NCI-H1092 (cell line): ENCODE measurements at places on chromosomes 12 and 14.
A peak's percentile ranks its signal among the peaks of the same experiment; 100 is the strongest.

- no peak for DNase-seq
These were observed 32.9 kb upstream of the IGF1 start for GRCh38 chr12:102513272-102513671.

- peak; percentile 79 for DNase-seq
These were observed 18.2 kb upstream of the RNASE12 start for GRCh38 chr14:20609215-20610001.

DNA sequence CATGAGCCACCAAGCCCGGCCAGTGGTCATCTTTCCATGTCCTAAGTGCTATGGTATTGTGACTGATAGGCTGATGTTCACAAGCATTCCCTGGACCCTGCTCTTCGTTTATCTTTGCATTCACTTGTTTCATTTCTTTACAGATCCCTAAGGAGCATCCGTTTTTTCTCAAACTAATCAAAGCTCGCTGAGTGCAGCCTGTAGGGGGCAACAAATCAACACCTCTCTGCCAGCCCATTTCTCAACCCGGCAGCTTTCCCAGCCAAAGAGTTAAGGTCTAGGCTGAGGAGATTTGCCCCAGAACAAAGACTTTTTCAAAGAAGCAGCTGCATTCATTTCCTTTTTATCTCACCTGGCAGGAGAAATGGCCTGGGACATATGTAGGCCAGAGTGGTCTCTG, 12.1 kb downstream of the SIRT4 start:
- DNase-seq = no peak

DNA sequence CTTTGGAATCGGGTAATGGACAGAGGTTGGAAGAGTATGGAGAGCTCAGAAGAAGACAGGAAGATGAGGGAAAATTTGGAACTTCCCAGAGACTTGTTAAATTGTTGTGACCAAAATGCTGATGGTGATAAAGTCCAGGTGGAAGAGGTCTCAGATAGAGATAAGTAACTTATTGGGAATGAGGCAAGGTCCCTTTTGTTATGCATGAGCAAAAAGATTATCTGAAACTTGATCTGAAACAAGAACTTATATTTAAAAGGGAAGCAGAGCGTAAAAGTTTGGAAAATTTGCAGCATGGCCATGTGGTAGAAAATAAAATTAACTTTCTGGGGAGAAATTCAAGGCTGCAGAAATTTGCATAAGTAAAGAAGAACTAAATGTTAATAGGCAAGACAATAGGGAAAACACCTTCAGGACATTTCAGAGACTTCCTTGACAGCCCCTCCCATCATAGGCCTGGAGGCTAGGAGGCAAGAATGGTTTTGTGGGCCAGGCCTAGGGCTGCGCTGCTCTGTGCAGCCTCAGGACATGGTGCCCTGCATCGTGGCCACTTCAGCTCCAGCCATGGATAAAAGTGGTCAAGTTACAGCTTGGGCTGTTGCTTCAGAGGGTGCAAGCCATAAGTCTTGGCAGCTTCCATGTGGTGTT, 425.7 kb upstream of the PRICKLE1 start:
- DNase-seq = no peak

- no peak for DNase-seq
These were observed 14.3 kb upstream of the E2F7 start for GRCh38 chr12:77079631-77080030.

DNA sequence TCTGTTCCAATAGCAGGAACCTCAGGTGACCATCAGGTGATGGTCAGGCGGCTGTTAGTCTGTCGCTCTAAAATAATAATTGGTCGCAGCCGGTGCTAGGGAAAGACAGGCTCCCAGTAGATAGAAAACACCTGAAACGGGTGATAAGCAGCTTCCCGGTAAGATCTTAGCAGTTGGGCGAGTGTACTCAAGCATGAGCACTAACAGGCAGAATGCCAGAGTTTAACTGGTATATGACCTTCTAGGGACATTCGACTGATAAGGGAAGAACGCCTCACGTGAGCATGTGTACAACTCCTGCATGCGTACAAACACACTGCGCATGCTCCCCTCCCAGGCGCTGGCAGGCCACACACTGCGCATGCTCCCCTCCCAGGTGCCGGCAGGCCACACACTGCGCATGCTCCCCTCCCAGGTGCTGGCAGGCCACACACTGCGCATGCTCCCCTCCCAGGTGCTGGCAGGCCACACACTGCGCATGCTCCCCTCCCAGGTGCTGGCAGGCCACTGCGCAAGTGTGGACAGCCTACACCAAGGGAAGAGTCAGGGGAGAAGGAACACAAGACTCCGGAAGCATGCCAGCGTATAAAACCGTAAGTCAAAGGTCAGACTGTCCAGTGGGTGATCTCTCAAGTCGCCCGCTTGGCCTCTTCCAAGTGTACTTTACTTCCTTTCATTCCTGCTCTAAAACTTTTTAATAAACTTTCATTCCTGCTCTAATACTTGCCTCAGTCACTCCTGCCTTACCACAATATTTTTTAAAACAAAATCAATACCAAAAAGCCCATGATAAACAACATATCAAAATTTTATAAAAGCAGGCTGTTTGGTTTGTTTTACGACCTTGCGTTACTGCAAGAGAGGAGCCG, 24.5 kb downstream of the GPRC5D start:
- DNase-seq = peak; percentile 38

DNA sequence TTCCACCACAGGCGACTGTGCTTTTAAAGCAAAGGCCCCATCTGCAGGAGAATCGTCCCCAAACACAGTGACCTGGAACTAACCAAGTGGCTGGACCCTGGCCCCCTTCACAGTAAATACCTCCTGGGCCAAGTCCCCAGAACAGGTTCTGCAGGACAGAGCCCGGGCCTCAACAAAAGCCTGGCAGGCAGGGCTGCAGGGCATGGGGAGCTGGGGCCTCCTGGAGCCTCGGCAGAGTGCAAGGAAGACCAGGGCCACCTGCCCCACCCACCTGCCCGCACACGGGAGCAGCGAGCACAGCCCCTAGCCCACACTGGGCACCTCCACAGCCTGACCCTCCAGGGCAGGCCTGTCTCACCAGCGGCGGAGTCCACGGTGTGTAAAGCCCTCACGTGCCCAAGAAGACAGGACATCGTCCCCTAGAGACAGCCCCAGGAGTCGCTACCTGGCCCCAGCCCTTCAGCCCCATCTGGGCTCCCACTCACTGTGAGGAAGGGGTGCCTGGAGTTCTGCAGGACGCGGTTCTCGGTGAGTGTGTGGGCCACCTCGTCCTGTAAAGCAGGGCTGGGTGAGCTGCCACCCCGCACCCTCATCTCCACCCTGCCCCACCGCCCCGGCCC, 21.0 kb downstream of the AKT1 start:
- no peak for DNase-seq

- no peak for DNase-seq
These were observed 3.8 kb downstream of the GALNT16 start for GRCh38 chr14:69263771-69264170.

GRCh38 chr12:97758586-97758985, 296.0 kb downstream of the RMST start:
- DNase-seq = no peak

GRCh38 chr12:11702959-11703358, 53.5 kb downstream of the ETV6 start:
- no peak for DNase-seq

DNA sequence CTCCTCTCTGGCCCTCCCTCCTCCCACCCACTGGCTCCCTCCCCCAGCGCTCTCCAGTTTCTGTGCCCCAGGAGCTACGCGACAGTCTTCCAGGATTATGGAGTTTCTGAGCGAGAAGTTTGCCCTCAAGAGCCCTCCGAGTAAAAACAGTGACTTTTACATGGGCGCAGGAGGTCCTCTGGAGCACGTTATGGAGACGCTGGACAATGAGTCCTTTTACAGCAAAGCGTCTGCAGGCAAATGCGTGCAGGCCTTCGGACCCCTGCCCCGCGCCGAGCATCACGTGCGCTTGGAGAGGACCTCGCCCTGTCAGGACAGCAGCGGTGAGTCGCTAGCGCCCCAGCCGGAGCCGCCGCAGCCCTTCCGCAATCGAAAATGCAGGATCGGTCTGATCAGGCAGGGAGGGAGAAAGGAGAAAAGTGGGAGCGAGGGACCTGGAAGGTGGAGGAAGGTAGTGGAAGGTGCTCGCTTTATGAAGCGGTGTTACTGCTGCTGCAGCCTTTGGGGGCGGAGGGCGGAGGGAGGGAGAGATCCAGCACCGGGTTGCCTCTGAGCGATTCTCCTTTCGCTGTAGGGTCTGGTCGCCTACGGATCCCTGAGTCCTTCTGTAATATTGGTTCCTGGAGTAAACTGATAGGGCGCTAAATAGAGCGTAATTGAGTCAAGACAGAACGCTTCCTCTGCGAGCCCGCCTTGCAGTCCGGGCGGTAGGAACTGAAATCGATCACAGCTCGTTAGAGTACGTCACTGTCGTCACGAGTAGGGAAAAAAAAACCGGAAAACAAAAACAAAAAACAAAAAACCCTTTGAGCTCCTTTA, at the start of gene ALX1:
TSS of gene ALX1 (plus strand) at position 56 of the 819 bp plus-strand sequence. CDS start at position 98, 42 bp downstream.
- peak; percentile 13 for DNase-seq

DNA sequence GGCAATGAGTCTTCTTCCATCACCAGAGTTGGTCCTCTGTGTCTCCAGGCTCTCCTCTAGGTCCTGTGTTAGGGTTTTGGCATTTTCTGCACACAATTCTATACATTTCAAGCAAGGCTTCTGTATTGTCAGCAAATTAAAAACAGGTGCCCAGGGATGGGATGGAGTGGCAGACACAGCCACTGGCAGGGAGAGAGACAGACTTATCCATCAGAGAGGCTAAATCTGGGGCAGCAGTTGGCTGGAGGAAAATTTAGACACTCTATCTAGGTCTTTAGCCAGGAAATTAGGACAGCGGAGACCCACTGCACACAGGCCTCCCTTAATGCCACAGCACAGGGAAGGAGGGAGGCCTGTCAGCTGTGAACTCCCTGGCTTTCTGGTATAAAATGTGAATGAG, 20.2 kb downstream of the PLEKHD1 start:
- no peak for DNase-seq

GRCh38 chr12:65825507-65826352, 1.4 kb downstream of the HMGA2 start:
- DNase-seq = no peak

GRCh38 chr14:64053694-64054669, 201.2 kb downstream of the SYNE2 start:
- no peak for DNase-seq

- DNase-seq = no peak
These were observed 11.3 kb downstream of the CACNA1C start for GRCh38 chr12:2064071-2064507.

- no peak for DNase-seq
These were observed 467 bp upstream of the ANHX start for GRCh38 chr12:133236144-133236543.

GRCh38 chr14:94180655-94181271, 6.6 kb downstream of the PPP4R4 start:
- no peak for DNase-seq

DNA sequence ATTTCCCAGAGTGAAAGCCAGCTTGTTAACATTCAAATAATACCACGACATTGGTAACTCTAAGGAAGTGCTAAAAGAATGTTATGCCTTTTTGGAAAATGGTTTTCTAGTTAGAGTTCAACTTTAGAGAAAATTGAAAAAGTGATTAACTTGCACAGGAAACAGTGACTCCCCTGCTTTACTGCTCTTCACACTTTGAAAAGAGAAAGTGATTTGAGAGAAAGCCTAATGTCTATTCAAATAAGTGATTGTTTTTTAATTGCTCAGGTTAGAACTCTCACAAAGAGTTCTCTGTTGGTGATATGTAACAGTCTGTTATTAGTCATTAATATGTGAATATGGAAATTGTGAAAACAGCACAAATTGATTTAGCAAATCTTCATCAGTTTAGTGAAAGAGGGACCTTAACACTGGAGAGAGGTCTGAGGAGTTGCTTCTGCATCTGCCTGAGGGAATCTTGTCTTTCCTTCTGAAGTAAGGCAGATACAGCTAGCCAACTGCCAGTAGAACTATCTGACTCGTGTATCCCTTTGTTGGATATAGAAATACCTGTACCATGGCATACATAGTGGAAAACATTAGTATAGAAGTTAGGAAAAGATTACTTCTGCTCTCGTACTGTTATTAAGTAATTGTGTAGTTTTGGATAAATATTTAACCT, 25.5 kb downstream of the ATF7IP start:
- no peak for DNase-seq

GRCh38 chr12:58954002-58954401, 33.7 kb upstream of the LRIG3 start:
- DNase-seq = no peak

- no peak for DNase-seq
These were observed 87.4 kb downstream of the ATF7IP start for GRCh38 chr12:14452865-14453264.

DNA sequence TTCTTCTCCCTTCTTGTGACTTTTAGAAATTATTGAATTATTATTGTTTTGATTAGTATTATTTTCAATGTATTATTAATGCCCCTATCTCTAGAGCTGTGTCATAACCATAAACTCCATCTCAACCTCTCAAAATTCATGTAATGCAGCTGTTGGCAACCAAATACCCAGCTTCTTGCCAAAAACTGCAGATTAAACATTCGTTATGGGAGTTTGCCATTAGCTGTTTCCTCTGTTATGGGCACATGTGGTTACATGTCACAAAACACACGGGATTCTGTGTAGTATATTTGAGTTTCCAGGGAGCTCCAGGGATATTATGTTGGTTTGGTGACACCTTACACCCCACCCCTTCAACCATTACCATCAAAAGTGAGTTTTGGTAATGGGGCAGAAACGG, 2.8 kb upstream of the ALX1 start:
- peak; percentile 18 for DNase-seq

DNA sequence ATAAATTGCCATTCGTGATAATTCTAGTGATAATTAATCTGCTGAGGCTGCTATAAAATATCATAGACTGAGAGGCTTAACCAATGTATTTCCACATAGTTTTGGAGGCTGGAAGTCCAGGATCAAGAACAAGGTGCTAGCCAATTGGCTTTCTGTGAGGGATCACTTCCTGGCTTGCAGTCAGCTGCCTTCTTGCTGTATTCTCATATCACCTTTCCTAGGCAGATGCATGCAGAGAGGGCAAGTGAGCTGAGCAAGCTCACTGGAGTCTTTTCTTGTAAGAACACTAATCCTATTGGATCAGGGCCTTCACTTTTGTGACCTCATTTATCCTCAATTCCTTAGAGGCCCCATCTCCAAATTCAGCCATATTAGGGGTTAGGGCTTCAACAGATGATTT, 640.7 kb downstream of the DIO2 start:
- DNase-seq = no peak

GRCh38 chr12:54051874-54052437, 1.7 kb upstream of the HOXC4 start:
- DNase-seq = peak; percentile 42

DNA sequence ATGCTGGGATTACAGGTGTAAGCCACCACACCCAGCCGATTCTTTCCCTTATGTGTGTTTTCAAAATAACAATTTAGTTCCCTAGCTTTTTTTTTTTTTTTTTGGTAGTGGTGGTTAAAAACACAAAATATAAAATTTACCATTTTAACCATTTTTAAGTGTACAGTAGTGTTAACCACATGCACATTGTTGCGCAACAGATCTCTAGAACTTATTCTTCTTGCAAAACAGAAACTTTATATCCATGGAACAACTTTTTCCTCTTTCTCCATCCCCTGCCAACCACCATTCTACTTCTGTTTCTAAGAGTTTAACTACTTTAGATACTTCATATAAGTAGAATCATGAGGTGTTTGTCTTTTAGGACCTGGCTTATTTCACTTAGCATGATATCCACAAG, 1.1 kb upstream of the NDUFA12 start:
- no peak for DNase-seq

- DNase-seq = no peak
These were observed 820.3 kb downstream of the TMEM121 start for GRCh38 chr14:106346534-106347290.
